Iris pigment epithelial cell (primary cell): ENCODE measurements at places on chromosomes 5 and 9.
A peak's percentile ranks its signal among the peaks of the same experiment; 100 is the strongest.

DNA sequence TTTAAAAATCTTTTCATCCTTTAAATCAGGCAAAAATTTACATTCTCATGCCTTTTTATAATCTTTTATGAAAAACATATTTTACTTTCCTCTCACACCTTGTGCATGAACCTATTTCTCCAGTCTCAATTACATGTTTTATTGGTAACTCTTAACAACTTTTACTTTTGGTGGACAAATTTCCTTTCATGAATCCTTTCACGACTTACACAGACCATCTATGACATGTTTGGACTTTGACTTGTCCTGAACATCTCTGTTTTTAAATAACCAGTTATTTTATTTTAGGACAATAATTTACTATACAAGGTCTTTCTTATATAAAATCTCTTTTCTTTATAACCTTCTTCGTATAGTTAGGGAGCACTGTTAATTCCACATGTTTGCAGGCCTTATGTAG is 26.5 kb upstream of the MTMR12 start:
- DNase-seq: peak; percentile 22

DNA sequence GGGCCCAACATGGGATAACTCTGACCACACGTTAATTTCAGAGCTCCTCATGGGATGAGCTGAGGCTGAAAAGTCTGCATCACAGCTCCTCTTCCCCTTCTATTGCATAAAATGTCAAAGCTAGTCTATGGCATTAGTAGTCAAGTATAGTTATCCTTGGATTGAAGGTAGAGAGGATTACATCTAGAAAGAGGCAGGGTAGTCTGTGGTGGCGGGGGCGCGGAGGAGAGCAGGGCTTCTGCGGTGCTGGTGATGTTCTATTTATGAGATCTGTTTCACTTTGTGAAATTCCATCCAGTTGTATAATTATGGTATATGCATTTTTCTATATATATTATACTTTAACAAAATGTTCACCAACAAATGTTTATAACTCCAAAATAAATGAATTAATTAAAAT is 329.5 kb upstream of the GRAMD2B start:
- DNase-seq: no peak

DNA sequence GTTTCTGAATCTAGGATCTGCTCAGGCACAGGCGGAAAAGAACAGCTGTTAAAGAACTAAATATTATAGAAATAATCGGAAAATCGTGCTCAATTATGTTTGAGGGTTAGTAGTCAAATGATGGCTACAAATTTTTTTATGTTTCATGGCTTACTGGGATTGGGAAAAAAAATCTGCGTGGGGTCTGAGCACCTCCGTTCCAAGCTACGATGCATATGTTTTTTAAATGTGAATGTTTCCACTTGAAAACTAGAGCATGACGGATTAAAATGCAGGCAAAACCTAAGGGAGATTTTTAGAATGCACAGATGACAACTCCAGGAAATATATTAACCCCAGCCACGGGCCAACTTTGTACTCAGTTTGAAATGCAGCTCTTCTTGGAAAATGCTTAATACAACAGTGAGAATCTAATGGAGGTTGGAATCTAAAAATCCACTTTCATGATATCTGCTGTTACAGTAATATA is 5.3 kb downstream of the OTP start:
- DNase-seq: no peak

- peak; percentile 38 for DNase-seq
Measured at GRCh38 chr5:150278046-150278730, 11.4 kb downstream of the CAMK2A start.

- no peak for DNase-seq
Measured at GRCh38 chr5:32365623-32366022, 52.9 kb upstream of the MTMR12 start.

- DNase-seq: peak; percentile 83
Measured at GRCh38 chr5:98296426-98296825, 477.0 kb upstream of the RGMB start.

- DNase-seq: no peak
Measured at GRCh38 chr5:1133510-1134201, 21.8 kb upstream of the SLC12A7 start.

DNA sequence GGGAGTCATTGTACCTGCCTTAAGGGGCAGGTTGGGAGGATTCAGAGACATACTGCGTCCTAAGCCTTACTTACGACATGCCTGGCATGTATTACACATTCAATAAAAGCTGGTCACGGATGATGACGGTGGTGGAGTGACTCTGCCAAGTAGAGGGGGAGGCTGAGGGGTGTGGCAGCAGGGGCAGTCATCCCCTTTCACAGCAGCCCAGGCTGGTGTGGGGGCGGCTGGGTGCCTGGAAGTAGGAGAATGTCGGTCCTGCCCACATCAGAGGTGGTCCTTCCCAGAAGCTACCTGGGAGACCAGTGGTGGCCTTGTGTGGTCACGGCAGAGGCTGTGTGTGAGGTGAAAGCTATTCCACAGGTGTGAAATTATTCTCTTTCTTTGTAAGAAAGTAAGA is 8.9 kb downstream of the ZBTB34 start:
- DNase-seq: no peak

DNA sequence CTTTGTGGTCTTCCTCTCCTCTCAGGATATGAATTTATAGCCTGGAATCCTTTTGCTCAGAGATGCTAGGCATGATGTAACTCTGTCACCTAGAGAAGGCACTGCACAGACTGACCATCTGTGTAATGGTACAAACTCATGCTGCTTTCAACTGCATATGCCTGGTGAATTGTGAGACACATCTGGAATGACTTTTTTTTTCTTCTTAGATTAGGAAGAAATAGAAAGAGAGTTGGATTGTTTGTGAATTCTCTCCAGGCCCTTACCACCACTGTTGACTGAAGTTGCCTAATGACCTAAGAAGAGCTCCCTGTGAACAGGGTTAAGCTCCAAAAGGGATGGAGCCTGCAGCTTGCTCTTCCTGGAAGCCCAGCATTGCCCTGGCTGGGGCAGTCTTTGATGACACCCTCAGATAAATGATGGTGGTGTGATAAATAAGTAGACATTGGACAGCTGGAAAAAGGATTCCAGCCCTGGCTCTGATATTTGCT is 47.8 kb upstream of the TRIM32 start:
- DNase-seq: peak; percentile 20

GRCh38 chr5:36602704-36603321 is 3.6 kb upstream of the SLC1A3 start:
- DNase-seq: no peak

GRCh38 chr5:95221234-95221633 is 63.7 kb downstream of the MCTP1 start:
- no peak for DNase-seq

DNA sequence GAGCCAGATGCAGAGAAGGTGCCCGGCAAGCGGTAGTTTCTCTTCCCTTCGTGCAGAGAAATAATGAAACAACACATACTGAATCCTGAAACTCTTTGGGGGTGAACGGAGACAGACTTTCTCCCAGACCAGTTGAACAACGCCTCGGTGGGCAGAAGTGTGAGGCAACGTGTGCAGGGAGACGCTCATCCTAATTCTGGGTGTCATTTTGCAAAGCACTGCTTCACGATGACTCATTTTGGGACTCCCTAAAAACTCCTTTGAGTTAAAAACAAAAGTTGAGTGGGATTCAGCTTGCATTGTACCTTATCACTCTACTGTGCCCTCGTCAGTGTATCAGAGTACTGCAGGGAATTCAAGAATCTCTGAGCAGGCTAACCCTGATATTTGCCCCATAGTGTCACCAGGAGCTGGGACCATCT is 3.5 kb upstream of the NEK6 start:
- no peak for DNase-seq

DNA sequence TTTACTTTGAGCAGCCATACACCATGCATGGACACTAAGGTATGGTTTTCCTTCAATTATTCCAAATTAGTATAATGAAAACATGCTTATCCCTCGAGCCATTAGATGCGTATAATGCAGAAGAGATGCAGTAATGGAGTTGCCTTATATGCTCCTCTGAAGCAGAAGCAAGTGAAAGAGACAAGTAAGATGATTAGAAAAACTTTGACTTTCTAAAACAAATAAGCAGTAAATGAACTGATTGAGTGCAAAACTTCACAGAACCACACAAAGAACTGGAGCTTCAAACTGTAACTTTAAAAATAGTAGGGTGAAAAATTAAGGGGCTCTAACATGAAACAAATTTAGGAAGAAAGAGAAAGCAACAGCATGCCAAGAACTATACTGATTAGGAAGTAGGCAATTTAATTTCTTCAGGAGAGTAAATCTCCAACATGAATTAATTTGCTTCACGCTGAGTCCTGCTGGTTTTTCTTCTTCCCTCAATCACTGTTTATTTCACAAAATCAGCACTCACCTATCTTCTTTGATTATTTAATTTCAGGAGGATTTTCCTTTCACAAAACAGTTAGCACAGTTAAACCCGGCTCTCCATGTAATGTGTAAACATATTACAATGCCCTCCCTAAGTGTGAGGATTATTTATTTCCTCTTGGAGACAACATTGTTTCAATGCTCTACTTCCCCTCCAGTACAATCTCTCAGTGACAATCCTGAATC is 90.3 kb upstream of the PAM start:
- no peak for DNase-seq

- DNase-seq: no peak
Measured at GRCh38 chr5:180591311-180591887, at the start of gene SCGB3A1. Gene SCGB3A1 (minus strand): TSS chr5:180591499. CDS start chr5:180591462, 37 bp downstream.

- DNase-seq: peak; percentile 77
Measured at GRCh38 chr9:447230-448025, 232.8 kb downstream of the DOCK8 start.

DNA sequence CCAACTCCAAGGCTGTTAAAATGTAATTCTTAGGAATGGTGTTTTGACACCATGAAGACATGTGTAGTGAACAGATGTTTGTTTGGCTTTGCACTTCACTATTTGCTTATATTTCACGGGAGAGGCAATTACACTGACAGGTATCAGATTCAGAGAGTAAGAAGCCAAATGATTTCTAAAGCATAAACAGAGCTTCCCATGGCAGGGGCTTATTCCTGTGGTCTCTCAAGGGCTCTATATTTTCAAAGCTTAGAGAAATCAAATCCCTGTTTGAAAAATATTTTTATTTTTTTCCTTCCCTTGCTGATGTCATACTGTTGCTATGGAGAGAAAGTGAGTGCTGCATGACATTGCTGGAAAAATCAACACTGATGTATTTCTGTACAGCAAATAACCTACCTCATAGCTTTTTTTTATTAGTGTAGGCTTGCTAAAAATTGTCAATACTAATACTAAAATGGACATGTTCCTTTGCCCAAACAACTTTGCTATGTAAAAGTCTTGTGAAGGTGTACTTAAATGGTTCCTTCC is 161.4 kb downstream of the GIN1 start:
- DNase-seq: peak; percentile 68

GRCh38 chr5:176497852-176498251 is 39.4 kb downstream of the RNF44 start:
- peak; percentile 49 for DNase-seq

GRCh38 chr5:132274050-132274792 is 16.7 kb downstream of the PDLIM4 start:
- no peak for DNase-seq

- DNase-seq: no peak
Measured at GRCh38 chr9:97997330-97998276, 14.5 kb downstream of the ANP32B start.

DNA sequence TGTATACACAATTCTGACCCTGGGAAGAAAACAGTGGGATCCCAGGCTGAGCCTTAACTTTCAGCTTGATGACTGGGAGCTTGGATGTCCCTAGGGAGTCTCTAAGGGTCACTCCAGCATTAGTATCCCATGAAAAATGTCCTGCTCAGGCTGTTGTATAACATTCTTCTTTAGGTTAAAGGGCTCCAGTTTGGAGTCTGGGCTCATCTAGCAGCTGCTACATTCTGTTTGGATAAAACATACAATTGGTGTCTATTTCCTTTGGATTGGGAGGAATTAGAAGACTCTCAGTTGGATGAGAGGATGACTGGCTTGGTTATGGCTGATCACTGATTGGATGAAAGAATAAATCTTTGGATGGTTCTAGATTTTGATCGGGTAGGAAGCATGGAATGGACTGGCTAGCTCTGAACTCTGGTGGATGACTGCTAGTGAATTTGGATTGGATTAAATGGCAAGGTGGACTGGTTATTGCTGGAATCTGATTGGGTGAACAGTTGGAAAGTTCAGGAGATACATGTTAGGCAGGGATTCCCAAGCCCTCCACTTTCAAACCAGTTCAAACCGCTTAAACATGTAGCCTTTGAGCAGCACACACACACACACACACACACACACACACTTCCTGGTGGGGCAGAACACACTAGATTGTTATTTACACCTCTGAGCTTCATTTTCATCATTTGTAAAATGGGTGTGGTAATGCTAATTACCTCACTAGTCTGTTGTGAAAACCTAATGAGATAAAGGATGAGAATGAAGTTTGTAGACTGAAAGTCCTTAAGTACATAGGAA is 7.1 kb upstream of the MYOZ3 start:
- no peak for DNase-seq

GRCh38 chr5:36535378-36535777 is 71.0 kb upstream of the SLC1A3 start:
- no peak for DNase-seq

DNA sequence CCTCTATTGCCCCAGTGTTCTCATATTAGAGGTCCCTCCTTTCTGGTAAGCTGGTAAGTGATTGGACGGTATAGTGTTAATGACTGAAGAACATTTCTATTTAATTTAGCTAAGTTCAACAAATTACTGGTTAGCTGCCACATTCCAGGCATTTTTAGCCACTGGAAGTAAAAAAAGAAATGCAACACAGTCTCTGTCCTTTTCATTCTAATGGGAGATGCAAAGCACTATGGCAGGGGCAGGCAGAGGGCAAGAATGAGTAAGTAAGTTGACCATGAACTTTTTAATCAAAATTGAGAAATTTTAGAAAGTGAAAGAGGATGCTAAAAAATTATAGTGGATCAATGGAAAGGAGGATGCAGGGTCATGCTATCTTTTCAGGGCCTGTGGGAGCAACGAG is 137.4 kb downstream of the GPBP1 start:
- no peak for DNase-seq

- DNase-seq: peak; percentile 98
Measured at GRCh38 chr9:131658377-131659129, 81.3 kb downstream of the RAPGEF1 start.

GRCh38 chr5:136927571-136927970 is 562.2 kb upstream of the TRPC7 start:
- no peak for DNase-seq

- DNase-seq: no peak
Measured at GRCh38 chr5:122314036-122314435, 2.0 kb downstream of the SNCAIP start.

GRCh38 chr9:69357030-69357775 is 32.2 kb downstream of the ENTREP1 start:
- no peak for DNase-seq

GRCh38 chr5:178793151-178793550 is 62.7 kb upstream of the ZNF354A start:
- DNase-seq: no peak

- DNase-seq: peak; percentile 86
Measured at GRCh38 chr9:35847792-35848572, 19.0 kb downstream of the TMEM8B start.
